H9 (cell line): ENCODE measurements at places on chromosomes 12 and 14.

GRCh38 chr14:94449930-94450329, 2.7 kb downstream of the SERPINA11 start:
- DNase-seq: no peak

DNA sequence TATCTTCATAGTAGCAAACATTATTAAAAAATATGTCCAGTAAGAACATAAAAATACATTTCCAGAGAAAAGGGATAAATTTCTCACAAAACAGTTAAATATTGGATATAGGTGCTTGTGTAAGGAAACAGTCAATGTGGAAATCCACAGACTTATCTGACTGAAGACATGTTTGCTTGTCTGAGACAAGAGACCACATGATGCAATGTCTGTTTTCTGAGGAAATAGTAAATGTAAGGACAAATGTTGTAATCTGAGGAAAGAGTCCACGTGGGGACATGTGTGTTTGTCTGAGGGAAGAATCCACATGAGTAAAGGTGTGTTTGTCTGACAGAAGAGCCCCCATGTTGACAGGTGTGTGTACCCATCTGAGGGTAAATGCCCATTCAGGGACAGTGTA, 1093.2 kb downstream of the TMEM121 start:
- no peak for DNase-seq

- no peak for DNase-seq
Observed at GRCh38 chr12:6237830-6238229, 37.6 kb downstream of the CD9 start.

- DNase-seq: no peak
Observed at GRCh38 chr12:25146686-25147085, 48.3 kb downstream of the DNAI7 start.
